Type B pancreatic cell (in vitro differentiated cells): ENCODE measurements at places on chromosomes 3 and 15. TPM values are rescaled to one million over a fixed set of nuclear protein-coding genes. Genes with fewer than 3 reads are reported as not detected.

- no peak for DNase-seq
- H3K36me3 ChIP-seq: no peaks in the 10 kb centered on the region
- no peak overlapping the region for H3K27ac ChIP-seq
- H3K27me3 ChIP-seq: no peaks in the 10 kb centered on the region
- H3K4me1 ChIP-seq: peaks cover 6% of the 10 kb centered on the region
- H3K4me3 ChIP-seq: no peak overlapping the region
Observed at GRCh38 chr3:66561367-66561766, 60.5 kb upstream of the LRIG1 start.

PHC3 gene
- total RNA-seq: 38.2 and 49.3 TPM in 2 replicates

ABI3BP gene
- total RNA-seq: 5.0 and 7.3 TPM in 2 replicates

GRCh38 chr15:92143765-92144164 is 249.9 kb upstream of the ST8SIA2 start:
- H3K36me3 ChIP-seq: peaks cover 7% of the 10 kb centered on the region
- no peak for DNase-seq
- H3K4me1 ChIP-seq: peaks cover 14% of the 10 kb centered on the region
- H3K27ac ChIP-seq: no peak overlapping the region
